Upper lobe of left lung (tissue), 6 donors: ENCODE measurements at places on chromosomes 3 and 15. TPM values are rescaled to one million over a fixed set of nuclear protein-coding genes. Genes with fewer than 3 reads are reported as not detected.

The RAB7A gene
- total RNA-seq = 285 TPM

The SLC9A9 gene
- total RNA-seq = 11.9 TPM

The RPS17 gene
- 1,157 TPM for total RNA-seq

The CD200 gene
- total RNA-seq = 9.9 TPM

The DOCK3 gene
- total RNA-seq = 0.15 TPM

The SNX1 gene
- 234 TPM for total RNA-seq

The DNAH1 gene
- total RNA-seq = 11.2 TPM

The CERS3 gene
- not detected for total RNA-seq

The SCN10A gene
- total RNA-seq = not detected

The C3orf62 gene
- total RNA-seq = 8.7 TPM

The GP9 gene
- total RNA-seq = 8.9 TPM

The CPLX3 gene
- not detected for total RNA-seq

The POLQ gene
- under 0.01 TPM for total RNA-seq

The HIGD2B gene
- not detected for total RNA-seq

The CCDC14 gene
- 149 TPM for total RNA-seq

The RBP2 gene
- total RNA-seq = not detected
